ENCODE measurements at places on chromosomes 12 and 14.

GRCh38 chr14:87955501-87955900 lies 37.5 kb downstream of the GALC start:
- DNase-seq: no peak

GRCh38 chr12:2751230-2751629 lies 43.5 kb upstream of the FKBP4 start:
- DNase-seq: no peak

DNA sequence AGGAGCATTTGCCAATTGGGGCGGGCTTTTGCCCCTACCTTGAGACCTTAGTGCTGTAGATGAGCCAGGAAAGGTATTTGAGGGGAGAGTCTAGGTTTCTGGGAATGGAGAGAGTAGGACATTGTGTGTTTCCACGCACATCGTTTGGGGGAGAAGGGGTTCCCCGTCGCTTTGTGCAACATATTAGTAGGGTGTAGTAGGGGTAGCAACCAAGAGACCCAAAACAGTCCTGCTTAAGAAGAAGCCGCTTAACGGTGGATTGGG lies 694 bp upstream of the PTGES3 start:
- DNase-seq: no peak

- no peak for DNase-seq
These were observed 8.8 kb downstream of the TAS2R13 start for GRCh38 chr12:10900530-10900929.

DNA sequence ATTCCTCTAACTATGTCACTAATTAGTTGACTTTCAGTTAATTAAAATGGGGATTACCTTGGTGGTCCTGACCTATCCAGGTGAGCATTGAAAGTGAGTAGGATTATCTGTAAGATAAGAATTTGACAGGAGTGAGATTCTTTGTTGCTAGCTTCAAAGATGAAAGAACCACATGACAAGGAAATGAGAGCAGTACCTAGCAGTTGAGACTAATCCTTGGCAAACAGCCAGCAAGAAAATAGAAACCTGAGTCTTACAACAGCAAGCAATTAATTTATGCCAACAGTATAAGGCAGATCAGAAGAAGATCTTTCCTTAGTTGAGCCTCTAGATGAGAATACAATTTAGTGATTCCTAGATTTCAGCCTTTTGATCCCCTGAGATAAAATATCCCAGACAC lies 1058.4 kb downstream of the LRFN5 start:
- no peak for DNase-seq

- no peak for DNase-seq
These were observed 19.1 kb downstream of the AMDHD1 start for GRCh38 chr12:95962222-95962621.

Data from stimulated activated CD8-positive, alpha-beta memory T cell treated with anti-CD3 and anti-CD28 coated beads, Interleukin-2, amount 100 ng/mL, for 1 hour (primary cell).